ENCODE measurements at places on chromosomes 13 and 19. TPM values are rescaled to one million over a fixed set of nuclear protein-coding genes. Genes with fewer than 3 reads are reported as not detected.

GRCh38 chr13:91185294-91185863, 162.1 kb upstream of the MIR17HG start:
- DNase-seq = no peak

- no peak for DNase-seq
Measured at GRCh38 chr19:56273563-56274117, 1.1 kb downstream of the EDDM13 start.

DNA sequence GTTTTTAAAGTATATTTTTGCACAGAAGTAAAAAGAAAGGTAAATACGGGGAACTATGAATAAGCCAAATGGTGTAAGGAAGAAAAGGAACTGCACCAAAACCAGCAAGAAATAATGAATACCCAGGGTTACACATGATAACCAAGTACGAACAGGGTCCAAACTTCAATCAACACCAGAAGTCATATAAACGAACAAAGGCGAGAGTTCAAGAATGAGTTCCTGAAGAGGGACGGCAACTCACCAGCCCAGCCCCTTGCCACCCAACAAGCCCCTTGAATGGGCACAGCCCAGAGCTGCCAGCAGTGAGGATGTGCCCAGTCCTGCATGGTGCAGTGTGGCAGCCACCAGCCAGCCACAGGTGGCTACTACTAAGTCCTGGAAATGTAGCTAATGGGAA, 132.1 kb downstream of the RNF17 start:
- DNase-seq = no peak

DNA sequence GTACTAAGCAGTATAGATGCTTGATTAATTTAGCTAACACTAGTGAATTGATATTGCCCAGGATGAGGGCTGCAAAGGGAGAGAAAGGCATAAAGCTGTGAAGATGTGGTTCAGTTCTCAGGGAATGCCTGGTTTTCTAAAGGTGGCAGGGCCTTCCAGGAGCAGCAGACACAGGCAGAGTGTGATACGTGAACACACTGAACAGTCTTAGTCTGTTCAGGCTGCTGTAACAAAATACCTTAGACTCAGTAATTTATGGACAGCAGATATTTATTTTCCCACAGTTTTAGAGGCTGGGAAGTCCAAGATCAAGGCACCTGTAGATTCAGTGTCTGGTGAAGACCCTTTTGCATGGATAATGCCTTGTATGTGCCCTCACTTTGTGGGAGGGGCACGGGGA, 8.7 kb upstream of the SPATA13 start:
- no peak for DNase-seq

DNA sequence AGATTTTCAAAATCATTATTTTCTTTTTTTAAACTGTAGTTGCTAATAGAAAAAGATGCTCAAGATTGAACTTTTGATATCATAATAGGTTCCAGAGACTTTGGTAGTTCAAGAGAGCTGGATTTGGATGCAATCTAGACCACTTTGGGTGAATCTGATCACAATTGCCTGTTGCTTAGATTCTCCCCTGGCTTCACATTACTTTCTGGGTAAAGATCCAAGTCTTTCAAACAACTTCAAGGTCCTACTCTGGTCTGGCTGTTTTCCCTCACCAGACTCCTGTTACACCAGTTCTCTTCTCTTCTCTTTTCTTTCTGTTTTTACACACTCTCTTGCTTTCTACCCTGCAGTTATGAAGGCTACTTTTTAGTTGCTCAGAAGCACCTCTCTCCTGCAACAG, 7.4 kb upstream of the SPRY2 start:
- no peak for DNase-seq

DNA sequence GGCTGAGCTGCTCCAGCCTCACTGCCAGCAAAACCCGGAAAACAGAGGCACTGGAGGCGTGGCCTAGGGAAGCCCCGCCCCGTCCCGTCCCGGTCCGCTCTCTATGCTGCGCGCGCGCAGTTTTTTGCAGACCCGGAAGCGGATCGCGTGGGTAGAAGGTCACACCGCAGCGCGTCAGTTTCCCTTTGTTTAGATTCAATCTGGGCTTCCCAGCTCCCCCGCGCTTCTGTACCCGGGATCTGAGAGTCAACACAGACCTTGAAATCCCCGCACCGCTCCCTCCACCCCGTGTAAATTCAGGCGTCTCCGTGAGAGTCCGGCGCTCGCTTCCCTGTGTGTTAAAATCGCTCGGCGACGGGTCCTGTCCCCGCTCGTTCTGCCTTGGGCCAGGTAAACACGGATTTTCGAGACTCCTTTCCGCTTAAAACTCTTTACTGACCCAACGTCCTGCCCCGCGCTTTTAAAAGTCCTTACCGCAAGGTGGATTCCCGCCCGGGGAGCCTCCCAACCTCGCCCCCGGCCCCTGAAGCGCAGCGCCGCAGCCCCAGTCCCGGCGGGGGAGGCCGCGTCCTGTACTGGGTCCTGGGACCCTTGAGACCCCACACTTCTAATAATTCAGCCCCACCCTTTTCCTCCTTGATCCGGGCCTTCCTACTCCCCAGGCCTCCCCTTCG, at the start of gene ZNF610:
ZNF610 (plus strand) TSS at position 127 of the 674 bp plus-strand sequence. CDS start 12,930 bp downstream, outside the sequence.
- peak; percentile 95 for DNase-seq

- DNase-seq = no peak
Measured at GRCh38 chr13:37534181-37534580, 64.4 kb downstream of the POSTN start.

Gene KMT5C
- total RNA-seq = 6.6 TPM

Gene ZNF837
- 0.13 TPM for total RNA-seq

Gene SHISA2
- total RNA-seq = 0.11 TPM

Gene EFNA2
- total RNA-seq = not detected

Gene GFY
- total RNA-seq = not detected

Measured in Right ventricle myocardium superior (tissue), 1 donor.